ENCODE measurements at places on chromosomes 7 and 10.

DNA sequence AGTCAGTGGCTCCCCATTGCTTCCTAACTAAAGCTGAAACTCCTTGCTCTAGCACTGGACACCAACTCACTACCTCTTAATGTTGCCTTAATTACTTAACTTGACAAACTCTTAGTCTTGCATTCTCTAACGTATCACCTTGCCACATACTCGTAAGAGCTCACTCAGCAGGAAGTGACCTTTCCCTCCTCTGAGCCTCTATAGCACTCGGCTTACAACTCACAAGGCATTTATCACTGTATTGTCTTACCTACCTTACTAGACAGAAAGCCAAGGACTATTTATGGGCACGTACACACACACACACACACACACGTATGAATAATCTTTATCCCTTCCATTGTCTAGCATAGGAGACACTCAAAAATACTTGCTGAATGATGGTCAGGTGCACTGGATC is 21.2 kb downstream of the CEP41 start:
- no peak for DNase-seq

DNA sequence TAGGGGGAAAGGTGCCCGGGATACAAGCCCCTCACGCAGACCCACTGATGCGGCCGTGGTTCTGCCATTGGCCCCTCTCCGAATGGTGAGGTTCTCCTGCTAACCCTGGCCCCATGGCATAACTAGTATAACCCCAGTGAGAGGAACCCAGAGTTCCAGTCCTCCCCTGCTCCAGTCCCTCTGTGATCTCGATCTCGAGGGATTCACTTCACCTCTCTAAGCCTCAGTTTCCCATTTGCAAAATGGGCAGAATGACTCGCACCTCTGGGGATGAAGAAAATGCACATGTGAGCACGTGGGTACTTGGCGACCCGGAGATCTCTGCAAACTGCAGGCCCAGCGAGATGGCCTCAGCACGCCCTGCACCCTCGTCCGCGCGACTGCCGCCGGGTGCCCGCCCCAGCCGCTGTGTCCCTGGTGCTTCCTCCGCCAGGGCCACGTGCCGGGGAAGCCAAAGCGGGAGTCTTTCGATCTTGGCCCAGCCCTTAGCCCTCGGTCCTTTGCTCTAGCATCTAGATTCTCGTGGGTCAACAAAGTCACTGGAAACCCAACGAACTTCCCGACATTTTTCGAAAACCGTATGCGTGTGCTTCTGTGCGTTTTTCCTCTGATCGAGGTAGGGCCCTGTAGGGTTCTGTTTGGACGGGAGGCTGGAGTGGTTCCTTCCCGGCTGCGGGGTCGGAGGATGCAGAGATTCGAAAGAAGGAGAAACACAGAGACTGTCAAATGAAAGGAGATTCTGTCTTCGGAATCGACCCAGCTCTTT is 169.8 kb downstream of the UBE2H start:
- DNase-seq: no peak

DNA sequence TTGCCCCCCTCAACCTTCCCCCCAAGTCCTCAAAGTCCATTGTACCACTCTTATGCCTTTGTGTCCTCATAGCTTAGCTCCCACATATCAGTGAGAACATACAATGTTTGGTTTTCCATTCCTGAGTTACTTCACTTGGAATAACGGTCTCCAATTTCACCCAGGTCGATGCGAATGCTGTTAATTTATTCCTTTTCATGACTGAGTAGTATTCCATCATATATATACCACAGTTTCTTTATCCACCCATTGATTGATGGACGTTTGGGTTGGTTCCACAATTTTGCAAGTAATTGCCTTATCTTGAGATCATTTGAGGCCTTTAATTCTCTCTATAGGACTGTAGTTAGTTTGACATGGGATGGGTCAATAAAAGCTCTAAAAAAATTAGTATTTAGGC is 124.7 kb downstream of the ARL4A start:
- DNase-seq: no peak

DNA sequence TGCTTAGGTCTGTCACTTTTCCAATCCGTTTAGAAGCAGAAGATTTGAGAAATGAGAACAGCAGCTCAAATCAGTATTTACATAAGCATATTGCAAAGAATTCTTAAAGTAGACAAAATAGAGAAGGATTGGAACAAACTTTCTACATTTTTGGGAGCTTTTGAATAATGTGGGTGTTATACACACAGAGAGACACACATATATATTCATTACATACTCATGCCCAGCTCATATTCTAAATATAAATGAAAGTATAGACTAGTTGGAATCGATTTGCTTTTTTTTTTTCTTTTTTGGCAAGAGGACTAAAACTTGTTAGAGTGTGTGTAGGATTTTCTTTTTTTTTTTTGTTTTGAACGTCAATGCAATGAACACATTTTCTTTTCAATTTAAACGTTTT is 538.9 kb downstream of the AUTS2 start:
- no peak for DNase-seq

GRCh38 chr7:108860615-108861014 is 290.9 kb downstream of the DNAJB9 start:
- no peak for DNase-seq

DNA sequence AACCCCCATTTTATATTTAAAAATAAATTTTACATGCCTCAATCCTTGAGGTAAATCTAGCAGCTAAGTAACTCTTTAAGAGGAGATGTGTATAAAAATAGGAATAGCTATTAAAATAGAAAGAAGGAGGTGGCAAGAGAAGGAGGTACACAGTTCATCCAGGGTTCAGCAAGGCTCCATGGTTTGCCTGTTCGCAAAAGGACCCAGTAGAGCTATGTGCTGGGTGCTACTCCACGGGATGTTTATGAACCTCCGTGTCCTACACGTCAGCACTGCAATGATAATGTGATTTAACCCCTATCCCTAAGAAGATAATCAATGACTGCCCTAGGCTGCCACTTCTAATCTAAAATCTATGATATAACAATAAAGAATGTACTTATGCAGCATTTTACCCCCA is 926 bp upstream of the DENND11 start:
- DNase-seq: no peak

GRCh38 chr7:158475036-158475678 is 112.5 kb downstream of the PTPRN2 start:
- DNase-seq: no peak

- no peak for DNase-seq
Measured at GRCh38 chr10:10702211-10702610, 315.5 kb upstream of the CELF2 start.

- no peak for DNase-seq
Measured at GRCh38 chr10:101670635-101671034, 24.3 kb downstream of the FBXW4 start.

DNA sequence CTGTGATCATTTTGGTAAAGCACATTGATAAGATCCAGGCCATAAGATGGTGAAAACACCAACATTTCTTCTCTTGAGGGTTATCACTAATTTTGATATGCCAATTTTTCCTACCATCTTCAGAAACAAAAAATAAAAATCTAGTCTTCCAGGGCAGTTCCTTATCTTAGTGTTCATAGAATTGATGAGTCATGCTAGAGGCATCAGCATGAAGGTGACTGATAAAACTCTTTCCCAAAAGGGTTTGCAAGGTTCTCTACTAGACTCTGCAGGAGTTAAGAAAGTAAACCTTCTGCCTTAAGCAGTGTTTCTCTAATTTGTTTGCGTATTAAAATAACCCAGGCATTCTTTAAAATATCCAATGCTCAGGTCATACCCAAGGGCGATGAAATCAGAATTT is 483.1 kb upstream of the CNTNAP2 start:
- no peak for DNase-seq

- no peak for DNase-seq
Measured at GRCh38 chr10:133592716-133593115, 27.3 kb upstream of the SYCE1 start.

DNA sequence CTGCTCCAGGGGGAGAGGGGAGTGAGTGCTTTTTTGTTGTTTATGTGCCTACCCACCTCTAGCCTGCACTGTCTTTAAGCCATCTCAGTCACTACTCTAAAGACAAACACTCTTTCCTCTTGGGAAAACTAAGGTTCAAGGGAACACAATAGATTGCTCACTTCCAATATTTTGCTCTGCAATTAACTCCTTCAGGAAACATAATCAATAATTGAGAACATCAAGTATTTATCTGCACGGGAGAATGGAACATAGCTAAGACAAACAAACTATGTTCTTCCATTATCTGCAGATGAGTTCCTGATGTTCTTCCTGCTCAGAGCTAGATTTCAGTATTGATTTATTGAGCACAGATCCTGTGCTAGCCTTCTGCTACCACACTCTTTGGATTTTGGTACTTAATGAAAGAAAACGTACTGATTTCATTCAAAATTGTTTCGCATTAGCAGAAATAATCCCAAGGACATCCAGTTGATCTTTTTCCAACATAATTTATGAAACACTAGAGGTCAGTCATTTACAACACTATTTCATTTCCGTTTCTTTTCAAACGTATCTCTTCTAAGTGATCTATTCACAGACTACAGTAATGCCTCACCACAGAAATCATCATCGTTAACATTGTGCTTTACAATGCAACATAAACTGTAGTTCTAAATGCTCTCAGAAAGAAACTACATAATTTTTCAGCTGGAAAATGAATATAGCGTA is 8.3 kb downstream of the NEBL start:
- DNase-seq: no peak

- DNase-seq: no peak
Measured at GRCh38 chr10:33065111-33065510, 107.1 kb upstream of the ITGB1 start.

- DNase-seq: no peak
Measured at GRCh38 chr10:19628767-19629560, 187.3 kb upstream of the PLXDC2 start.

DNA sequence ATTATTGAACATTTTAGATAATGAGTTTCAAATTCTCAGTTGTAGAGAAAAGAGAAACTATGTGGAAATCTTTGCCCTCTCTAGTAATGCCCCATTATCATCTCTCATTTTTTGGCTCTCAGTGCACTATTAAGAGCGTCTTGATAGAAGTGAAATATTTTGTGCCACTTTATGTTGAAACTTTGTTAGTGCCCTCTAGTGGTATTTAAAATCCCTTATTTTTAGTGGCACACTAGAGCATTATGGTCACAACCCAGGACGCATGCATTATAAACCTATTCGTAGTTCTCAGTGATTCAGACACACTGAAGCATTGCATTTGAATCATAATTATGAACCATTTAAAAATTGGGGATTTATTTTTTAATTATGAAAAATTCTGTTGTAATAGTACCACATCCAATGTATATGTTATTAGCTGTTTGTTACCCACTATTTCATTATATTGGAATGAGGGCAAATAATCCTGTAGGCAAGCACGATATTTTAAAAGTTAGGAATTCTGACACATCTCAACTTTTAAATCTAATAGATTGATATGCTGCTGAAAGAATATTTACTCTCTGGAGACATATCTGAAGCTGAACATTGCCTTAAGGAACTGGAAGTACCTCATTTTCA is 21.9 kb downstream of the PDCD4 start:
- DNase-seq: no peak

GRCh38 chr10:49034925-49035324 is 80.4 kb downstream of the VSTM4 start:
- no peak for DNase-seq

GRCh38 chr7:51268859-51269258 is 47.8 kb downstream of the COBL start:
- DNase-seq: no peak

DNA sequence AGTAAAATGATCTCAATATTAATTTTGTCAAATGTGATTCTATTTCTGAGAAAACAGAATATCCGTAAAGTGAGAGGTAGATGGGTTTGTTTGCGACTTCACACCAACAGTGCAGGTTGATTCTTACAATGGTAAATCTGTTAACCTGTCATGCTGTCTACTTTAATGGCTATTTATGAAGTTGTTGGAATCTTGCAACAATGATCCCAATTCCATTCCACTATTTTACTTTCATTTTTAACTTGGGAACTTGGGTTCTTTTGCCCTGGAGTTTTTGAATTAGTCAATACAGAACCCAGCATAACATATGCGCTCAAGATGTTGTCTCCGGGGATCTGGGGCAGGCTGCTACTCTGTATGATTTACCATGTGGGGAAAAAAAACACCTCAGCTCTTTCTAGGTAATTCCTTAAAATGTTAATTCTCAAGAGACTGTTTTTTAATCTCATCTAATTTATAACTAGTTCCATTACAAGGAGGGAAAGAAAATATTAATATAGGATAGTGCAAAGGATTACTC is 1.2 kb downstream of the LGI1 start:
- no peak for DNase-seq

DNA sequence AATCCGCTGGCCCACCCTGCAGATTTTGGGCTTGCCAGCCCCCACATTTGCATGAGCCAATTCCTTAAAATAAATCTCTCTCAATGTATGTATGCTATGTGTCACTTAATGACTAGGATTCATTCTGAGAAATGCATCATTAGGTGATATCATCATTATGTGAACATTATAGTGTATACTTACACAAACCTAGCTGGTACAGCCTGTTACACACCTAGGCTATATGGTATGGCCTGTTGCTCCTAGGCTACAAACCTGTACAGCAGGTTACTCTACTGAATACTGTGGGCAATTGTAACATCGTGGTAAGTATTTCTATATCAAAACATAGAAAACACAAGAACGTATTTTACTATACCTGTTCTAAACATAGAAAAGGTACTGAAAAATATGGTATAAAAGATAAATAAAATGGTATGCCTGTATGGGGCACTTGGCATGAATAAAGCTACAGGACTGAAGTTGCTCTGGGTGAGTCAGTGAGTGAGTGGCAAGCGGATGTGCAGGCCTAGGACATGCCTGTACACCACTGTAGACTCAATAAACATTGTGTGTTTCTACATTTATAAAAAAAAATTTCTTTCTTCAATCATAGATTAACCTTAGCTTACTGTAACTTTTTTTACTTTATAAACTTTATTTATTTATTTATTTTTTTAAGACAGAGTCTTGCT is 135.9 kb downstream of the ABCA13 start:
- DNase-seq: no peak

- no peak for DNase-seq
Measured at GRCh38 chr10:131733596-131733995, 167.2 kb upstream of the PPP2R2D start.

- no peak for DNase-seq
Measured at GRCh38 chr7:98996150-98996552, 117.8 kb downstream of the TRRAP start.

- DNase-seq: no peak
Measured at GRCh38 chr7:49812534-49812933, 39.1 kb downstream of the VWC2 start.

- DNase-seq: no peak
Measured at GRCh38 chr10:34291466-34292193, 523.5 kb downstream of the PARD3 start.

- DNase-seq: no peak
Measured at GRCh38 chr7:88399696-88400240, 93.1 kb upstream of the STEAP4 start.

GRCh38 chr10:5977471-5978229 is at the start of gene IL15RA:
Gene IL15RA (minus strand): TSS chr10:5977543. CDS start chr10:5977492, 51 bp downstream.
- DNase-seq: peak; percentile 87

DNA sequence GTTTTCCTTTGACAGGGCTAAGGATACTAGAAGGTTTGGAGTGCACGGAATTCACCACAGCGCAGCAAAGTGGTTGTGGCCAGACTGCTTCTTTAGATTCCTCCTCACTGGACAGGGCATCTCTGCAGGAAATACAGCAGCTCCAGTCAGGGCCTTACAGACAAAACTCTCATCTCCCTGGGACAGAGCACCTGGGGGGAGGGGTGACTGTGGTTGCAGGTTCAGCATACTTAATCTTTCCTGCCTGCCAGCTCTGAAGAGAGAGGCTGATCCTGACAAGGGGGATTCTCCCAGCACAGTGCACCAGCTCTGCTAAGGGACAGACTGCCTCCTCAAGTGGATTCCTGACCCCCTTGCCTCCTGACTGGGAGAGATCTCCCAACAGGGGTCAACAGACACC is 1257.9 kb downstream of the NXPH1 start:
- no peak for DNase-seq
